ENCODE measurements at places on chromosomes 1 and 21. TPM values are rescaled to one million over a fixed set of nuclear protein-coding genes. Genes with fewer than 3 reads are reported as not detected.

Gene EFNA1
- 2.7 TPM for total RNA-seq

- DNase-seq, result no peak
Observed at GRCh38 chr1:178066908-178067614, 26.8 kb upstream of the RASAL2 start.

Gene VSIG8
- not detected for total RNA-seq

DNA sequence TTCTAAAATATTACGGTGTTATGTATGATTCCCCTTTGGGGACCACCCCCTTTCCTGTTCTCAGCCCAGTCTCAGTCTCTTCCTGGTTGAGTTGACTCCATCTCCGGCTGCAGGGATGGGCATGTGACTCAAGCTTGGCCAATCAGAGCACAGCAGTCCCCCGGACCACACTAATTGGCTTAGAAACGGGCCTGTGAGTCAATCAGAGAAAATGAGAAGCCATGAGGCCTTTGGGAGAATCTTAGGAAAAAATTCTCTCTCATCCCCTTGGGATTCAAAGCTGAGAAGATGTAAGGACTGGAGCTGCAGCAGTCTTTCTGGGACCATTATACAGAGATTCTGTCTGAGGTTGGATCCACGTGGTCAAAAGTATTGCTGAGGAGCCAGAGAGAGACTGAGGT is 10.7 kb upstream of the FHAD1 start:
- peak; percentile 77 for DNase-seq

DNA sequence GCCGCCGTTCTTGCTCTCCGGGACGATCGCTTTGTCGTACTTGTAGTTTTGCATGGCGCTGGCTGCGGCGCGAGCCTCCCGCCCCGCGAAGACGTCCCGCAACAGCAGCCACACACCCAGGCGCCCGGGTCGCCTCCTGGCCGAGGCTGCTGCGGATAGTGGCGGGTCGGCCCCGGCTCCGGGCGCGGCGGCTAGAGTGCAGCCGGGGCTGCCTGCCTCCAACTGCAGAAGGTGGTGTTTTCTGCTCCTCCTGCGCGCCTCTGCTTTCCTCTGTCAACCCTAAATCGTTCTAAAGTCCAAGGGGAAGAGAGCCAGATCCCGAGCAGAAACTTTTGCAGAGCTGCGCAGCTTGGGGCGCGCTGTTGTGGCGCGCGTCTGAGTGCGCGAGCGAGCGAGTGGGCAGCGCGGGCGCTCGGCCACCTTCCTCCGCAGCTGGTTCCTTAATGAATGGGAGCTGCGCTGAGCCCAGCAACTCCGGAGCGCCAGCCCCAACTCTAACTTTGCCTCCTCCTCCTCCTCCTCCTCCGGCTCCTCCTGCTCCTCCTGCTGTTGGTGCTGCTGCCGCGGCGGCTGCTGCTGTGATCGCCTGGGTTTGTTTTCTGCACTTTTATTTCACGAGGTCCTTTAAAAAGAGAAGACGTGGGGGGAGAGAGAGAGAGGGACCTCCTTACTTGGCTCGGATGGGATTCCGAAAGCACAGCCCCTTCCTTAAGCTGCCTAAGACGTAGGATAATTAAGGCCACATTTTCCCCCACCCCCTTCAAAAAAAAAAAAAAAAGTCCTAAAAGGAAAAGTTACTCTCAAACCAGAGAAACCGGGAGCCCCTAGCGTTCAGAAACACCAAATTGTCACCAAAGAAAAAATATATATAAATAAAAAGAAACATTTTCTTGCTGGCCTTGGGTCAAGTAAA is at the start of gene PLPP3:
Gene PLPP3, minus strand, starts transcription at position 601 of the 913 bp plus-strand sequence. Its CDS starts 547 bp downstream, at position 54.
- DNase-seq, result peak; percentile 27

Gene MT1HL1
- total RNA-seq, result not detected

DNA sequence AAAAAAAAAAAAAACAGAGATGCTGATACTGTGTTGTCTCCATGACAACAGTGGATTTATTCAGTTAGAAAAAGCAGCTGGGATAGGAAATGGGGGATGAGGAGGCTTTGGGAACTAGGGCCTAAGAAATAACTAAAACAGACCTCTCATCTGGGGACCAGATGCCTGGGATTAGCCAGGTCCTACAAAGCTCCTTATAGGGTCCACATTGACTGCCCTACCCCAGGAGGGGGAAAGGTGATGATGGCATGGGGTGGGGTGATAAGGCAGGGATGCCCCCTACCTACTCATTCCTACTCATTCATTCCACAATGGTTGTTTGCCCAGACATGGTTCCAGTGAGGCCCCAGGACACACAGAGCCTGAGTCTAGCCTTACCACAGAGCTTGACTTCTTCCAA is 131.2 kb downstream of the PLXNA2 start:
- no peak for DNase-seq

Gene CNKSR1
- total RNA-seq, result 1.6 TPM

Gene C1QTNF12
- 3.7 TPM for total RNA-seq

GRCh38 chr1:215497528-215497927 is 69.6 kb upstream of the KCTD3 start:
- no peak for DNase-seq

DNA sequence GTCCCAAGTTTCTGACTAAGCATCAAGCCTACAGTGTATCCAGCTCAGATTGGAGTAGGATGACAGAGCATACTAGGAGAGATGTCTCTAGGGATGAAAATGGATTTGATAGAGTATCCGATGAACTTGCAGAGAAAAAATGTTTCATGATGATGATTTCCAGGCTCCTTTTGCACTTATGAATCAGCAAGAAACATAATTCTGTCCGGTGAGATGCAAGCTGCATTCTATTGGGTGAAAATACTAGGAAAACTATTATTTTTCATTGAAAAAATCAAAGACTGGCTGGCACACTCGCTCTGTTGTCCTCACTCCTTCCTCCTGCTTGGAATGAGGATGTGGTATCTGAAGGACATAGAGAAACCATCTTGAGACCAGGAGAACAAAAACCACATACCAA is 35.4 kb upstream of the RAB3GAP2 start:
- no peak for DNase-seq

GRCh38 chr1:42736152-42736551 is 3.9 kb downstream of the CLDN19 start:
- peak; percentile 69 for DNase-seq

DNA sequence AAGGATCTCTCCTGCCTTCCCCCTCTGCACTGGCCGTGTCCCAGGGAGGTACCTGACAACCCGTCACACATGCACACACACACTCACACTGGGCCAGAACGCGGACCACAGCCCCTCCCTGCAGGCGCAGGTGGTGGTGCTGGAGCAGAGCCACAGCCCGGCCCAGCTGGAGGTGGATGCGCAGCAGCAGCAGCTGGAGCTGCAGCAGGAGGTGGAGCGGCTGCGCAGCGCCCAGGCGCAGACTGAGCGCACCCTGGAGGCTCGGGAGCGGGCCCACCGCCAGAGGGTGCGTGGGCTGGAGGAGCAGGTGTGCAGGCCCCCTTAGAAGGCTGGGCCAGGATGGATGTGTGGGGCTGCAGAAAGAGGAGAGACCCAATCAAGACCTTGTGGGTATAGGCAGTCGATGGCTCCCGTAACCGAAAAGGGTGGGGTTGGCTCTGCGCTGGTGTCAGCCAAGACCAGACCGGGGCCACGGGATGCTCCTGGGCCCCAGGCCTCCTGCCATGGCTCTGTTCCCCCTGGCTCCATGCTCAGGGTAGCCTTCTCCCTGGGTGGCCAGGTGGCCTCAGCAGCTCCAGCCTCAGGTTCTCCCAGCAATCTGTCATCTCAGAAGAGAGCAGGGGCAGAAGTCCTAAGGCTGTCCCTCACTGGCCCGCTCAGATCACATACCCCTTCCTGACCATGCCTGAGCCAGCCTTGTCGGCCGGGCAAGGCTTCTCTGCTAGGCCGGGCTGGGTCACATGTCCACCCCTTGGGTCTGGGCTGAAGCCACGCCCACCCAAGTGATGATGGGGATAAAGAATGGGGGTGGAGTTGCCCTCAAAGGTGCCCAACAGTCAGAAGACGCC is 8.9 kb downstream of the MFAP2 start:
- DNase-seq, result no peak

- DNase-seq, result no peak
Observed at GRCh38 chr1:213993929-213994328, 6.2 kb downstream of the PROX1 start.
